ENCODE measurements at places on chromosomes 2 and 18. TPM values are rescaled to one million over a fixed set of nuclear protein-coding genes. Genes with fewer than 3 reads are reported as not detected.

UGT1A7 gene
- not detected for total RNA-seq

NGEF gene
- 1.3 TPM for total RNA-seq

SNTG2 gene
- total RNA-seq, result 1.9 TPM

VAMP5 gene
- 51.4 TPM for total RNA-seq

AKAIN1 gene
- not detected for total RNA-seq

TET3 gene
- 11.8 TPM for total RNA-seq

DYSF gene
- 70.5 TPM for total RNA-seq

ANKRD53 gene
- total RNA-seq, result 13.7 TPM

PRLH gene
- not detected for total RNA-seq

GPN1 gene
- total RNA-seq, result 25.7 TPM

ARID5A gene
- 52.1 TPM for total RNA-seq

MOGAT1 gene
- total RNA-seq, result 0.95 TPM

PLA2R1 gene
- 13.5 TPM for total RNA-seq

CD8B2 gene
- not detected for total RNA-seq

HJURP gene
- total RNA-seq, result 0.13 TPM

BOLL gene
- not detected for total RNA-seq

GDF7 gene
- 1.1 TPM for total RNA-seq

ANKRD30BL gene
- total RNA-seq, result not detected

DSG1 gene
- not detected for total RNA-seq

MYO1B gene
- total RNA-seq, result 41.8 TPM

ARHGEF4 gene
- 18.0 TPM for total RNA-seq

SCYGR1 gene
- not detected for total RNA-seq

CNDP1 gene
- not detected for total RNA-seq

STAT4 gene
- total RNA-seq, result 14.4 TPM

CPO gene
- 0.69 TPM for total RNA-seq

ACMSD gene
- not detected for total RNA-seq

NDC80 gene
- total RNA-seq, result not detected

KLHL14 gene
- total RNA-seq, result 0.24 TPM

SETBP1 gene
- total RNA-seq, result 17.5 TPM

INHBB gene
- 41.4 TPM for total RNA-seq

LAMA1 gene
- total RNA-seq, result 2.2 TPM

TRMT61B gene
- 9.8 TPM for total RNA-seq

MARCHF4 gene
- not detected for total RNA-seq

RBKS gene
- 12.3 TPM for total RNA-seq

EHD3 gene
- total RNA-seq, result 3.1 TPM

SLC5A7 gene
- not detected for total RNA-seq

EIF4E2 gene
- total RNA-seq, result 45.4 TPM

RASGRP3 gene
- total RNA-seq, result 11.8 TPM

NLRC4 gene
- 8.9 TPM for total RNA-seq

LBH gene
- total RNA-seq, result 19.0 TPM

EGR4 gene
- total RNA-seq, result not detected

SLC9A4 gene
- total RNA-seq, result not detected

TLX2 gene
- total RNA-seq, result not detected

G6PC2 gene
- total RNA-seq, result not detected

RPL31 gene
- total RNA-seq, result 1,177 TPM

VIL1 gene
- total RNA-seq, result not detected

SERPINB11 gene
- total RNA-seq, result not detected

VWC2L gene
- total RNA-seq, result not detected

FEV gene
- total RNA-seq, result not detected

GPBAR1 gene
- 24.7 TPM for total RNA-seq

MAP2 gene
- 19.2 TPM for total RNA-seq

CFAP221 gene
- 1.2 TPM for total RNA-seq

NTSR2 gene
- total RNA-seq, result not detected

All from omental fat pad (tissue), 4 donors.